ENCODE measurements at places on chromosomes 4 and X.

DNA sequence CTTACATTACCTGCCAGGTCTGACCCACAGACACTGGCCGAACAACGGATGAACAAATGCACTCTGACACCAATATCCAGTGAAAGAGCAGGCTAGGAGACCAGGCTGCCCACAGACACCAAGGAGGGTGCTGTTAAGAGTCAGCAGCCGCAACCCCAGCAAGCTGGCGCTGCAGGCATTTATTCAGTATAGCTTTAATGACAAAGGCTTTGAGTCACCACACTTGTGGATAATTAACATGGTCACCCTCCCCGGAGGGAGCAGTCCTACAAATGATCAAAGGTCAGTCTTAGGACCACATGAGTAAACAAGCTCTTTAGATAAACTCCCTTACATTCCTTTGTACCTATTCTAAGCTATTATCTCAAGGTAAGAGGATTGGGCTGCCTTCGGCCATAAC, 368.5 kb upstream of the GRID2 start:
- no peak for DNase-seq

- DNase-seq: no peak
These were observed 8.0 kb upstream of the RPL34 start for GRCh38 chr4:108612365-108612764.

- DNase-seq: no peak
These were observed 212.0 kb upstream of the AFF2 start for GRCh38 chrX:148288451-148288850.

DNA sequence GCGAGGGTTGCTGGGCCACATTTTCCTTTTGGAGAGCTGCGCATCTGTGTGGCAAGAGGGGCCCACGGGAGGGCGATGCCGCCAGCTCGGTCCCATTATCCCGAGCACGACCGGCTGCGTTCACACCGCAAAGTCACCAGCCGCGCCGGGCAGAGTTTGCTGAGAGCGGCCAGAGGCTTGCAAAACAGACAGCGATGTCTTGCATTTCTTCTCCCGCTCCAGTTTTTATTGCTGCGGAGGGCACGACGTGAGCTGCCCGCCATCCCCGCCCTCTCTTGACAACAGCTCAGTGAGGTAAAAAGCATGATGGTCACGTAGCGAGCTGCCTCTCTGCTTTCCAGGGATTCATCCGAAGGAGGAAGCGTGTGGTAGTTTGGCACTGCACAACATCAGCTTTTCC, 102.1 kb upstream of the TENM3 start:
- DNase-seq: no peak
